ENCODE measurements at places on chromosomes 1 and 21. TPM values are rescaled to one million over a fixed set of nuclear protein-coding genes. Genes with fewer than 3 reads are reported as not detected.

Gene ILF2
- total RNA-seq: 198 TPM

DNA sequence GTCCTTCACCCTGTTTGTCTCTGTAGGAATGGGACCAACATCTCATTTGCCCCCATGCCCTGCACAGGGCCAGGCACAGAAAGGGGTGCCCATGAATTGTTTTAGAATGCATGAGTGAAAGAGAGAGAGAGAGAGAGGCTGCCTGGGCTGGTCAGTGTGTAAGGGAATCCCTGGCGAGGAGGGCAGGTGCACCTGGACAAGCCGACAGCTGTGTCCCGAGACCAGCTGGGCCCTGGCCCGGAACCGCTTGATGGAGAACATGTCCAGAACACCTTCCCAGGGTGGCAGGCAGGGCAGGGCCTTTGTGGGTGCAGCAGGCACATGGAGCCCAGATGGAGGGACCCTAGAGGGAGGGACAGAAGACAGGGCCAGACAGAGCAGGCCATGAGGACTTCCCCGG lies 22.7 kb downstream of the SPOCD1 start:
- H3K36me3 ChIP-seq: no peaks in the 10 kb centered on the region
- H3K4me1 ChIP-seq: peaks cover 1% of the 10 kb centered on the region
- H3K27me3 ChIP-seq: no peaks in the 10 kb centered on the region
- H3K27ac ChIP-seq: no peak overlapping the region

GRCh38 chr1:201350884-201351283 lies 26.6 kb downstream of the TNNT2 start:
- no peak for DNase-seq
- no peaks in the 10 kb centered on the region for H3K36me3 ChIP-seq
- no peak overlapping the region for H3K27ac ChIP-seq
- no peaks in the 10 kb centered on the region for H3K4me1 ChIP-seq
- H3K4me3 ChIP-seq: no peak overlapping the region

DNA sequence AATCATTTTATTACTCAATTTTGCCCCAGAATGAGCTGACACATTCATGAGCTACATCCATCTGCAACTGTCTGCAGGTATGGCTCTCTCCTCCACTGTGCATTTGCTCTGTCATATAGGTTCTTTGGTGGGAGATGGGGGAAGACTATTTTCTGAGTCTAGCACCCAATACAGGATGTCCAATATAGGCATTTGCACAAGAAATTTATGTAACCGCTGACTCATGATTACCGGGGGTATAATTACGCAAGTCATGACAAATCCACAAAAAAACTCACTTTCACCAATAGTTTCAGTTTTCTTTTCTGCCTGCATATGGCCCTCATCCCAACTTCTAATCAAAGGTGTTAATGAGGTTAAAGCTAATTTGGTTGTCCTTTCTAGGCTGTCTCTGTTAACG lies 17.5 kb upstream of the VSIG8 start:
- peaks cover 16% of the 10 kb centered on the region for H3K27me3 ChIP-seq
- H3K27ac ChIP-seq: no peak overlapping the region
- DNase-seq: no peak

DNA sequence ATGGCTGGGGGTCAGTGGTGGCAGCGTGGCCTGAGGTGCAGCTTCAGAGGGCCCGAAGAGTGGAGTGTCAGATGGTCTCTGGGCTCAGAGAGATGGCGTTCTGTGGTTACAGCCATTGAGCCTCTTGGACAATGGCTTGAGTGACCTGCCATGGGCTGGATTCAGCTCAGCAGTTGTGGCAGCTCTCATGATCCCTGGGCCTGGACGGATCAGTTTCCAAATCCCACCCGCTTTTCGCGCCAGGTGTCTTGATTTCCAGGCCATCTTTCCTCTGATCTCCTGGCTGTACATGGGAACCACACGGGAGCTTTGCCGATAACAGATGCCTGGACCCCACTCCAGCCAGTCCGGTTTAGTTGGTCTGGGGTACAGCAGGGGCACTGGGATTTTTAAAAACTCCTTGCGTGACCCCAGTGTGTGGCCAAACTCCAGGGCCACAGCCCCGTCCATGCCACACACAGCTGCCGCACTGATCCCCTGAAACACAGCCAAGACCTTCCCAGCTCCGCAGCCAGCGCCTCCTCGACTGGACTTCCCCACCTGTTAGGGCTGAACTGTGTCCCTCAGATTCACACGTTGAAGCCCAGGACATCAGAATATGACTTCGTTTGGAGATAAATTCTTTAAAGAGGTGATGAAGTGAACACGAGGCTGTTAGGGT lies 67.9 kb downstream of the ATP5PO start:
- peaks cover 6% of the 10 kb centered on the region for H3K27me3 ChIP-seq
- H3K4me1 ChIP-seq: no peaks in the 10 kb centered on the region
- DNase-seq: no peak

Gene ACTA1
- total RNA-seq: not detected

Gene OLIG1
- total RNA-seq: 0.20 TPM

DNA sequence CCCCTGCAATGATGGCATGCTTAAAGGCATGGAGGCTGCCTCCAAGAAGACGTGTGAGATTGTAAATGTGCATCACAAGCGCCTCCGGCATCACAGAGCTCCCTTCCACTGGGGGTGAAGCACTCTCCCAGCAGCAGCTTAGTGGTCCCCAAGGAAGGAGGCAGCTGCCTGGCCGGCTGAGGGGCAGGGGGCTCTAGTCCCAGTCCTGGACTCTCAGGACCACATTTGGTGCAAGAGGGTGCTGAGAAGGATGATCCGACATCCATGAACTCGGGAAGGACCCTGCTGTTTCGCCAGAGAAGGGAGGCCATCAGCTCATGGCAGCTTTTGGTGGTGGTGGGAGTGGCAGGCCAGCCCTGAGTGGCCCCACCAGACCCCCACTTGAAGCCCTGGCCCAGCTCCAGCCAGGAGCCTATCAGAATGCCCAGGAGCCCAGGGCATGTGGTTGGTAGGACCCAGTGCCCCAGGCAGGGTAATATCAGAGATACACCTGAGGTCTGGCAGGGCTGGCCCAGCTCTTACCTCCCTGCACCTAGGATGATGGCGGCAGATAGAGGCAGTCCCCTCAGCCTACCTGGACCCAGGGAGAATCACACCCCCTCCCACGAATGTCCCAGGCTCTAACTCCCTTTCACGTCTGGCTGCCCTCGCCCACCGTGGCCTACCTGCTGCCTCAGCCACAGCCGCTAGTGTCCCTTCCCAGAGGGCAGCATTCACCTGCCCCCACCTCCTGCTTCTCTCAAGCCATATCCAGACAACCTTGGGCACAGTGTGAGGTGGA lies 2.4 kb upstream of the WNT9A start:
- DNase-seq: no peak
- no peaks in the 10 kb centered on the region for H3K36me3 ChIP-seq
- H3K27me3 ChIP-seq: peaks cover 31% of the 10 kb centered on the region
- H3K4me3 ChIP-seq: no peak overlapping the region
- no peak overlapping the region for H3K27ac ChIP-seq

GRCh38 chr1:63545780-63546179 lies 22.5 kb downstream of the EFCAB7 start:
- H3K36me3 ChIP-seq: no peaks in the 10 kb centered on the region
- no peaks in the 10 kb centered on the region for H3K4me1 ChIP-seq
- H3K4me3 ChIP-seq: no peak overlapping the region
- H3K27ac ChIP-seq: no peak overlapping the region

Gene KCNJ9
- not detected for total RNA-seq

DNA sequence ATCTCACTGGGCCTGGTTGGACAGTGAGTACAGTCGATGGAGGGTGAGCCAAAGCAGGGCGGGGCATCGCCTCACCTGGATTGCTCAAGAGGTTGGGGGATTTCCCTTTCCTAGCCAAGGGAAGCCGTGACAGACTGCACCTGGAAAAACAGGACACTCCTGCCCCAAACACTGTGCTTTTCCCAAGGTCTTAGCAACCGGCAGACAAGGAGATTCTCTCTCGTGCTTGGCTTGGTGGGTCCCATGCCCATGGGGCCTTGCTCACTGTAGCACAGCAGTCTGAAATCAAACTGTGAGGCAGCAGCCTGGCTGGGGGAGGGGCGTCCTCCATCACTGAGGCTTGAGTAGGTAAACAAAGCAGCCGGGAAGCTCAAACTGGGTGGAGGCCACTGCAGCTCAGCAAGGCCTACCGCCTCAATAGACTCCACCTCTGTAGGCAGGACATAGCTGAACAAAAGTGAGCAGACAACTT lies 11.3 kb downstream of the C1orf105 start:
- no peak for DNase-seq
- H3K4me3 ChIP-seq: no peak overlapping the region
- H3K27ac ChIP-seq: no peak overlapping the region
- H3K36me3 ChIP-seq: no peaks in the 10 kb centered on the region
- peaks cover 28% of the 10 kb centered on the region for H3K4me1 ChIP-seq

Gene DISP3
- 0.81 TPM for total RNA-seq

Gene RNF186
- total RNA-seq: not detected

Gene SLAMF1
- total RNA-seq: 52.1 TPM

GRCh38 chr1:225559326-225559725 lies 93.6 kb downstream of the ENAH start:
- no peak for DNase-seq
- H3K27ac ChIP-seq: no peak overlapping the region
- H3K4me1 ChIP-seq: no peaks in the 10 kb centered on the region
- no peak overlapping the region for H3K4me3 ChIP-seq
- H3K27me3 ChIP-seq: peaks cover 5% of the 10 kb centered on the region

All from natural killer cell treated with Interleukin-12 subunit alpha and Interleukin-12 subunit beta and Interleukin-15 and Interleukin-18, amount 100 ng/mL, for 72 hours (primary cell).